Aorta (tissue), 5 donors: ENCODE measurements at places on chromosomes 5 and 9.

- no peak for DNase-seq
Measured at GRCh38 chr9:126150411-126151030, 176.1 kb upstream of the MVB12B start.

- DNase-seq = no peak
Measured at GRCh38 chr5:147935032-147935431, 28.7 kb upstream of the C5orf46 start.

DNA sequence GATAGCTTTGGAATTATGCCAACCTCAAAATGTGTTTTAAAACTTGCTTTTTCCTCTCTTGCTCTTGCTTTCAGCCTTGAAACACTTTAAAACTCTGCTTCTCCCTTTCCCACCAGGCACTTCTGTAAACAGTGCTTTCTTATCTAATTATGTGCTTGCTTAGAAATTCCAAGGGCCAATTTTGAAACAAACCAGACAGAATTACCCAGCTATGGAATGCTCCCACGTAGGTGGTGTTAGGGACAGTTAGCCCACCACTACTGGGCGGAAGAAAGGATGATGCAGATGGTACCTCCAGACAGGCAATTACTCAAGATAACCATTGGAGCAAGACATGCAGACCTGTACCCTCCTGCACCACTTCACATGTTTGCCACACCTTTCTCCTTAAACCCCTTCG, 523.0 kb upstream of the PTPRD start:
- no peak for DNase-seq

DNA sequence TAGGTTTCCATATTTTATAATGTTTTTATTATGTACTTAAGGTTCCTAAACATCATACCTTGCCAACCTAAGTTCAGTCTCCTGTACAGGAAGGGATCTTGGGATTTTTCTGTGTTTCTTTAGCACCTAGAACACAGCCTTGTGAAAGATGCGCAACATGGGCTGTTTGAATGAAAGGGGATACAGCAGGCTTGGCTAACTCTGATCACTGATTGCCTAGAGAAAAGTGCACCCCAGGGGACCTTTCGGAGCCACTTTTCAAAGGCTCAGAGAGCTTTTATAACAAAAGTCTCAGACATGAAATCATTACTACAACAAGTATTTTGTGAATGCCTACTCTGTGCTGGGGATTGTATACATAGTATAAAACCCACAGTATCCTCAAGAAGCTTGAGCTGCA, 261.6 kb downstream of the BNC2 start:
- no peak for DNase-seq

- DNase-seq = no peak
Measured at GRCh38 chr5:32785611-32786254, 74.6 kb downstream of the NPR3 start.

GRCh38 chr5:113042491-113043243, 66.1 kb downstream of the DCP2 start:
- DNase-seq = no peak

DNA sequence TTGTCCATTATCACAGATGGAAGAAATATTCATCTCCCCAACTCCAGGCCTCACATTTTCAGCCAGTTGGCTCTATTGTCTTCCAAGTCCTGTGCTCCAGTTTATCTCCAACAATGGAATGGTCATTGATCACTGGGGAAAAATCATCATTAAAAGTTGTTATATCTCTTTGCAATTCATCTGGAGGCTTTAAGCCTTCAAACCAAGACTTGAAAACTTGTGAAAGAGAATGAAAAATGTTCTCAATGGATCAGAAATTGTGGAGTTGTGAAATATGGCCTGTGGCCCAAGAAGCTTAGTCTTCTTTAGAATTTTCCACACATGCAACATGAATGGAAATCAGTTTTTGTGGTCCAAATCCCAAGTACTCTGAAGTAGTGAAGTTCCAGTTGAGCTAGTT, 569.6 kb downstream of the EBF1 start:
- no peak for DNase-seq

- DNase-seq = no peak
Measured at GRCh38 chr9:110832926-110833325, 164.3 kb downstream of the MUSK start.

- no peak for DNase-seq
Measured at GRCh38 chr9:20980832-20981455, 50.5 kb downstream of the HACD4 start.

DNA sequence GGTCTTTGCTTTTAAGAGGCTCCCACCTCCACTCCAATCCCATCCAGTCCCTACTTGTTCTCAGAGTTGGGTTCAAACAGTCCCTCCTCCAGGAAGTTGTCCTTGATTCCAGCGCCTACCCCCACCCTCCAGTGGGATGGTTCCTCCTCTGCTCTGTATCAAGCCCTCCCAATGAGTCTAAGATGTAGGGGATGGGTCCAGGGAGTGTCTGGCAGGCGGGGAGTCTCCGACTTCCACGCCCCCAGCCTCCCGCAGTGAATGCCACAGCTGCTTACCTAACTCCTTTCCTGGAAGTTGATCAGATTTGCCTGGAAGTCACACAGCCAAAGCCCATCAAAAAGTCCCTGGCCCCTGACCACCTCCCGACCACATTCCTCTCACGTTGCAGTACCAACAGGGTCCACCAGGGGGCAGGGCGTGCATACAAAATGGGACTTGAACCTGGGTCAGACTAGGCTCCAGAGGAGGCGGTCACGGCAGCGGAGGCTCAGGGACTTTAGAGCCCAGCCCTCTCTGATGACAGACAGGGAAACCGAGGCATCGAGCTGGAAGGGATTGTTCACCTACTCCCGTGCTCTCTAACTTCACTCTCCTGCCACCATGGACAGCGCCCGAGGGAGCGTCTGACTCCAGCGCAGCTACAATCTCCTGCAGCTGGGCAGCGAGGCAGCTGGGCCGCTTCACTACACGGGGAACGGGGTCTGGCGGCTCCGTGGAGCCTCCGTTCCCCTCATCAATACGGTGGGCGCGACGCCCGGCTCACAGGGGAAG, 25.0 kb upstream of the TDRD7 start:
- DNase-seq = peak; percentile 73

DNA sequence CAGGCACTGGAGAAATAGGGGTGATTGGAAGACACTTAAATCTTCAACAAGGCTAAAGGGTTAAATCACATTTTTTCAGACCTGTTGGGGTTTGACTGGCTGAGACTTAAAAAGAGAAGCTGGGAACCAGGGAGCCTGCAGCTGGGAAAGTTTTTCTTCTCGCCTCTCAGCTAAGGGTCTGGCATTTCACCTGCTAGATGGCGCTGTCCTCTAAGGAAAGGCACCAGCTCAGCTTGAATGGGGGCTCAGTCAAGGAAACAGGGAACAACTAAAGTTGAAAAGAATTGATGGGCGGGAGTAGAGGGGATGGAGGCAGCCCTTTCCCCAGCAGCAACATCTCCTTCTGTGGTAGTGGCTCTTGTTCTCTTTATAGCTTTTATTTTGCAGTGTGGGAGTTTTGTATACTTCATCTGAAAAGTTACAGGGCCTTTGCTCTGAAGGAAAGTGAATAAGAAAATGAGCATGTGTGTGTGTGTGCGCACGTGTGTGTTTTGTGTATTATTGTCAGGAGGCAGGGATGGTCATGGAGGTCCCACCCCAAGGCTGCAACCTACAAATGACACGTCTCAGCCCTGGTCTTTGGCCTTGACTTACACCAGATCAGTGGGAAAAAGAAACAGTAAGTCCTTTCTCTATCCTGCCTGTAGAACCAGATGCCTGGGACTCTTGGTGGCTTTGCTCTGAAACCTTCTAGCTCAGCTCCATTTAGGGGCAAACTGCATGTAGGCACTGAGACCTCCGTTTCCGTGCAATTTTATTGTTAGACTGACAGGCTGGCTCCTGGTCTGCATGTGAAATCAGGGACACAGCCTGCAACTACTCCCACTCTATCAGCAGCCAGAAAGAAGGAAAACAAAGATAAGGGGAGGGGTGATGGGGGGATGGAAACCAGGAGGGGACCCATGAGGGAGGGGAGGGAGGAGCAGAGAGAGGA, 316.2 kb upstream of the CLINT1 start:
- peak; percentile 85 for DNase-seq

DNA sequence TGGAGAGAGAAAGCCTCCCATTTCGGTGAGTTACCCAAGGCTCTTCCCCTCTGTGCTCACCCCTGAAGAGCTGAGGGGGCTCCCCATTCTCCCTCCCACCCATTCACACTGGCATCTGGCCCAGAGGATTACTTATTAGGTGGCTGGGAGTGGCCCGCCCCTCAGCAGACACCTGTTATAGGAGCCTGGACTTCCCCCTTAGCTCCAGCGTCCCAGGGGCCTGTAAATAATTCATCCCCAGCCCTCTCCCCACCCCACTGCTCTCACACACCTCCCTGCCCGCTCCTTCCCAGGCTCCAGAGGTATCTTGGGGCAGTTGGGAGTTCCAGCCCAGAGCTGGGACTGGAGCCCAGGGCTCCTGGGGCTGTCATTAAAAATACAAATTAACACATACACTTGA, 11.6 kb upstream of the SLC6A7 start:
- DNase-seq = no peak

DNA sequence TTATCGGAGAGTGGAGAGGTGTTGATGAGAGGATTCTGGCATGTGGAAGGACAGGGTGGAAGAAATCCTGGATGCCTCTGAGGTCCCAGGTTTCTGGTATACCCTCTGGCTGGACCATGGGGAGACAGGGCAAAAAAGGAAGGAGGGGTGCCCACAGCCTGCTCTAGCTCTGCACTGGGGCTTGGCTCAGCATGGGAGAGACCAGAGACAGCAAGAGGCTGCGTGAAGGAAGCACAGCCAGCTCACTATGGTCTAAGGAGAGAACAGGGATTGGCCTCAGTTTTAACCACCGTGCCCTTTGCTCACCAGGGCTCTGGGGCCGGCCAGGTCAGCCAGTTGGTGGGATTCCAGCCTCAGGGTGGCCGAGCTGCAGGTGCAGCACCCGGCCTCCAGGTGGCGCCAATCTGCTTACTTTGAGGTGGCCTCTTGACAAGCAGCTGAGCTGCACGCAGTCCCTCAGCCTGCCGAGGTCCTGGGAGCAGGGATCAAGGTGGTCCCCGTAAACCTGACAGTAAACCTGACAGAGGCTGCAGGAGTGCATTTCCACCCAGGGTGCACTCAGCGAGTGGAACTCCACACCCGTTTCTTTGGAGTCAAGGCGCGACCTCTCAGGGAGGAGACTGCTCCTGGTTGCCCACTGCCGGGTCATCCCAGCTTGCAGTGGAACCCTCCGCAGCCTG, 25.0 kb upstream of the SPTLC1 start:
- DNase-seq = peak; percentile 93

DNA sequence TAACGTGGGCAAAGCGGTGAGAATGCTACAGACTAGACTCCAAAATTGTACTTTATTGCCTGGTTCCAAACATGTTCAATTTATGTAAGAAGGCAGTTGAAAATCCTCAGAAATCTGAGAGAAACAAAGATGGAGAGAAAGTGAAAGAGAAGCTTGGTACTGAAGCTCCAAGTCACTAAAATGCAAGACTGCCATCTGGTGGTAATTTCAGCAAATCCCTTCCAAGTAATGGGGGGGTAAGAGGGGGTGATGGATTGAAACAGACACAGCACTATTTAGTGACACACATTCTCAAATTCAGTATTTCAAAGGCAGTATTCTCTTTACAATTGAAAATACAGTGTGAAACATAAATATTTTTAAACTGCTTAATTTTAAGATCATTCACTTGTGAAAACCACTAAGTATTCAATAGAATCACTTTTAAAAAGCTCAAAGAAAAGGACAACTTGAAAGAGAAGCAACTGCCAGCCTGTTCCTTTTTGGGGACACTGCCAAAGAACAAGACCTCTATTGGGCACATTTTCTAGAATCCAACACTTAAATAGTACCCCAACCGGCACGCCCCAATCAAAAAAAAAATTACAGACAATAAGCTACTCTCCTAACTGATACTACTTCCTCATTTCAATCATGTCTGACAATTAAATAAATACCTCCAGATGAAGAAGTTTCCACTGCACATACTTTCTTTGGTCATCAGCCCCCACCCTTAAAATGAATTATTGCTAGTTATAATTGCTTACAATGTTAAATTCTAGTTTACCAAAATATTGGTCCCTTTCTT, 131.5 kb downstream of the AGTPBP1 start:
- DNase-seq = no peak

GRCh38 chr5:115818821-115819220, 2.4 kb upstream of the CDO1 start:
- no peak for DNase-seq

DNA sequence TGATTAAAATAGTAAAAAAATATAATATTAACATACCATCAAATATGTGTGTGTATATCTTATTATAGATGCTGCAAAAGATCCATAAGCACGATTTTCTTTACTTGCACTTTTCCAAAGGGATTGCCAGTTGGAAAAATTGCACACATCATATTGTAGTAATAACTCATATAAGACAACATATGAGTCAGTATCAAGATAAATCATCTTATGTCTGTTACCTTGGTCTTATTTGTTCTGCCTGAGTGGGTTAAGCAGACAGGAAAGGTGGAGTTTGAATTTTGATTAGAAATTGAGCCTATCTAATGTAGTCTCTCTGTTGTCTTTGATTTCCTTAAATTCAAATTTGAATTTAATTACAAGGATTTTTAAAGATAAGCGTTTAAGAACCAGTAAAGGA, 24.6 kb downstream of the LYSMD3 start:
- no peak for DNase-seq

- DNase-seq = no peak
Measured at GRCh38 chr9:125659201-125659840, 47.7 kb downstream of the MAPKAP1 start.

GRCh38 chr5:23223846-23224245, 283.6 kb upstream of the PRDM9 start:
- no peak for DNase-seq

GRCh38 chr9:116155698-116156039, 2.1 kb downstream of the PAPPA start:
- no peak for DNase-seq

GRCh38 chr9:111120526-111120925, 82.3 kb upstream of the LPAR1 start:
- no peak for DNase-seq

DNA sequence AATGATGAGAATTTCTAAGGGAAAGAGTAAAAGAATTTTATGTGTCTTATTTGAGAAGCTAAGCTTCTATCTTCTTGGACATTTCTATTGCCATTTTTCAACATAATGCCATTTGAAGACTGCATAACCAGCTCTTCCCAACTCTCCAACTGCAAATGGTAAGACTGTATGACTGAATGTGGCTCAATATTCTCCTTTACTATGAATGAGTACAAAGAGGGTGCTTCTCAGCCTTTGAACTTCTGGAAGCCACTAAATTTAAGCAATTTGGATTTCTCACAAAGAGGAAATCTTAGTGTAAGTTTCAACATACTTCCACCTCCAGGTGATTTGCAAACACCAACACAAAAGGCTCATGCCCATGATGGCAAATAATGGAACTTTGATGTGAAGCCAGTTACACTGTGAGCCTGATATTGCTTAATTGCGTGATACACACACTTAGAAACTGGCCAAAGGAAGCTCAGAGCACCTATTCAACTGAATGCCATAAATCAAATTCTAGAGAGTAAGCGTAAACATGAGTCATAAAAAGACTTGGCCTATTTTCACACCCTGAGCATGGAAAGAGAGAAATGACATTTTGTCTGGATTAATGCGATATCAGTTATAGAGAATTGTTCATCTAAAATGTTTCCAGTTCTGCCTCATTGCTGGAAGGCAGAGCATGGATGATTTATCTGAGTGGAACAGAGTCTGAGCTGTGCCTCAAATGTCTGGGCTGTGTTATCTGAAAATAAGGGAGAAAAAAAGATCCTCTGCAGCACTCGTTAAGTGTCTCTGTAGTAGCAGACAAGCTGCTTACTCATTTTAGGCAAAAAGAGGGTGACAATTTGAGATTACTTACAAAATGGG, 145.3 kb downstream of the PLK2 start:
- DNase-seq = no peak

- DNase-seq = no peak
Measured at GRCh38 chr9:75715360-75715759, 175.1 kb upstream of the PCSK5 start.

- no peak for DNase-seq
Measured at GRCh38 chr9:137109250-137110146, 5.0 kb downstream of the DPP7 start.
